ENCODE measurements at places on chromosomes 2 and 18.

- DNase-seq = no peak
These were observed 189.9 kb downstream of the MYO1B start for GRCh38 chr2:191435141-191435540.

DNA sequence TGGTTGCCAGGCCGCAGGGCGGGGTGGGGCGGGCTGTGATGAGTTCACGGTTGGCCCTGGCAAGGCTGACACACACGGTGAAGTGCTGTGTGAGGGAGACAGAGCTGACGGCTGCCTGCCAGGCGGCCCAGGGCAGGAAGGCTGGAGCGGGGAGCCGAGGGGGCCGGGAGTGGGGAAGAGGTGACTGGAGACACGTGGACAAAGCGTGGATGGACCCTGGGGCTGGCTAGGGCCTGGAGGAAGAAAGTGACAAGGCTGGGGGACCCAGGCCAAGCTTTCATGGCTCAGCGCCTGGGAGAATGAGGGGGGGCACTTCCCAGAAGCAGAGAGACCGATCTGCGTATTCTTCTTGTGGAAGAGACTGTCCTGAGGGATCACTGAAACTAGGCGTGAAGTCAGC lies 123.2 kb downstream of the DYSF start:
- DNase-seq = no peak

DNA sequence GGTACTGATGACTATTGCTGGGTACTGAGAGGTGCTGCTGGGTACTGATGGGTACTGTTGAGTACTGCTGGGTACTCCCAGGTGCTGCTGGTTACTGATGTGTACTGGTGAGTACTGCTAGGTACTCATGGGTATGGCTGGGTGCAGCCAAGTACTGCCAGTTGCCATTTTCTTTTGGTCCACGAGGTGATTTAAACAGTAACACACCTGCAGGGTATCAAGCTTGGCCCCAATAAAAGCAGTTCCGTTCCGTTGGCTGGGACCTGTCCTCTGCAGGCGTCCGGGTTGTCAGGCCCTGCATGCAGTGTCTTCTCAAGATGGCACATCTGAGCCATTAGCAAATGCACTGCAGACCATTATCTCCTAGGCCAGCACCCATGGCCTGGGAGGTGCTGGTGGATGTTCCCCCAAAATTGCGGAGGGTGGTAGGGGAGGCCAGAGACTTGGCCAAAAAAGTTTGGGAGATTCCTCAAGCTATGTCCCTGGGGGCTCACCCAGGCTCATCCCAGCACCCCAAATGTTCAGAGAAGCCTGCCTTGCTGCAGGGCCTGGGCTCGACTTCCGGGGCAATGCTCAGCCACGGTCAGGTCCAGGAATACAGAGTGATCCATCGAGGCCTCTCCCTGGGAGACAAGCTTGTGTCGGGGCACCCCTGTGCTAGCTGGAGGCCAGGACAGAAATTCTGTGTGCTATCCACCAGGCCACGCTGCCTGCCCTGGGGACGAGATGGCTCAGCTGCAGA lies 165.2 kb downstream of the TWIST2 start:
- peak; percentile 40 for DNase-seq

GRCh38 chr2:207801259-207801658 lies 31.6 kb upstream of the FZD5 start:
- no peak for DNase-seq

GRCh38 chr18:69841117-69841516 lies 106.6 kb downstream of the CD226 start:
- no peak for DNase-seq

- no peak for DNase-seq
These were observed 25.0 kb downstream of the DCDC2C start for GRCh38 chr2:3728104-3729054.

- no peak for DNase-seq
These were observed 54.3 kb downstream of the GPD2 start for GRCh38 chr2:156490466-156490840.

- DNase-seq = no peak
These were observed 68.7 kb downstream of the MTHFD2 start for GRCh38 chr2:74267068-74267467.

DNA sequence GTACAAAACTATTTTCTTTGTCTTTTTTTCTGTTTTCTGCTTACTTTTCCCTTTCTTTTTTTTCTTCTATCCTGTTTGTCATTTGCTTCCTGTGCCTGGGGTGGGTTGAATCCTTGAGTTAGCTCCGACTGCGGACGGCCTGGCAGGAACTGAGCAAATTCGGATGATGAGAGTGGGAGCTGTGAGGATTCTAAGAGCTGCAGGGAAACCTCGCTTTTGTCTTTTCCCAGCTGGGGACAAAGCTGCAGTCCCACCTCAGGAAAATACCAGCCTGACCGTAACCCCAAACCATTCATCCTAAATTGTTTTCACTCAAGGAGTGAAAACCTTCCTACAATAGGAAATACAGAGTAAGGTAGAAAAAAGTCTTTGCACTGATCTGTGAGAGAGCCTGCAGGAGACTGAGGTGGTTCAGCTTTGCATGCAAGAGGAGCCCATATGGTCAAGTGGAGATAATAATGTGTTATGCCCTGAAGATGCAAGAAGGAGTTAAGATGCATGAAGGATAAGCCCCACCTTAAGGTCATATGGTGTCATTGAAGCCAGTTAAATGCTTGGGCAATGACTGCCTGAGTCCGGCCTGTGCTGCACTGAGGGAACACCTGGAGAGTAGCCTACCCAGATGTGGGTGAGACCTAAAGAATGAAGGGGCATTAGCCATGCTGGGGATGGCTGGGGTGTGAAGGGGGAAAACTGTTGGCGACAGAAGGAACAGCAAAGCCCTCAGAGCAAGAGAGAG lies 31.7 kb upstream of the ARL4C start:
- DNase-seq = no peak

DNA sequence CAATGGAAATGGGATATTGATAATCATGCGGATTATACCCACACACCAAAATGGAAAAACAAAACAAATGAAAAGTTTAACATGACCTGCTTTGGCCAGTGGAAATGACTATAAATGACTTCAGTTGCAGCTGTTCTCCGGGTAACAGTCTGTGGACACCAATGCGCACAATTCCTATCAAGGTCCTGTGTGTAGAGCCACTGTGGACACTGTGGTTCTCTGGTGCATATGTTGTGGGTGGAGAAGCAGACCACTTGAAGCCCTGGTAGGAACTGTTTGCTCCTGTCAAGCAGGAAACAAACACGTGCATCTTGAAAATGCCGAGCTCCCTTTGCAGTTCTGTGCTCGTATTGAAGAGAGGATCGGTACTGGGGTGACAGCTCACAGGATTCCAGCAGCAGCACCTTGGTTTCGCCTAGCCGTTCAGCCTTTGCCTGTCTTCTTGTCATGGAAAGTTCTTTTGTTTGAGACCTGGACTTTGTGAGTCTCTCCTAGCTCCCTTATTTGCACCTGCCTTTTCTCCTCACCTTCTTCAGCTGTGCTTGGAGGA lies 32.9 kb downstream of the NCK2 start:
- no peak for DNase-seq

DNA sequence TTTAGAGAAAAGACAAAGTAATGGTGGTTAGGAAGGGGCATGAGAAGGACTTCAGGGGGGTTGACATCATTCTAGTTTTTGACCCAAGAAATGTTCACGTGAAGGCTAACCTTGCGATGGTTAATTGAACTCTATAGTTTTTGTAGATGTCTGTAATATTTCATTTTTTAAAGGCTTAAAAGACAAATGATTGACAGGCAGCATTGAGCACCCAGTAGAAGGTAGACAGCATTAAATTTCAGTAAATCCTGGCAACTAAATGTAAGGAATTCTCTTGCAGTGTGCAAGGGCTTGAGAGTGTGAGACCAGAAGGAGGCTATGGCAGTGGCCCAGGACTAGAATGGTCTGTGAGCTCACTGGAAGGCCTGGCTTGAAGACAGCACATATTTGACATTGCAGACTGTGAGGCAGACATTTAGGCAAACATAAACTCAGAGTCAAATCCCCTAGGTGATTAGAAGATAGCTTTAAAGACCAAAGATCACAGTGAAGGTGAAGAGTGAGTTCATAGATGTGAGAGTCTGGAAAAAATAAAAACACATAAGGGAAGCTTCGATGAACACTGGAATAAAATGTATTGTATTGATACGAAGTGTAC lies 100.1 kb upstream of the MAP4K4 start:
- no peak for DNase-seq

Data from left forelimb (tissue), 1 donor.